ENCODE measurements at places on chromosomes 4 and X.

- no peak for DNase-seq
Measured at GRCh38 chr4:16157609-16158503, 68.4 kb downstream of the TAPT1 start.

GRCh38 chr4:118281611-118282442, 71.0 kb downstream of the PRSS12 start:
- no peak for DNase-seq

DNA sequence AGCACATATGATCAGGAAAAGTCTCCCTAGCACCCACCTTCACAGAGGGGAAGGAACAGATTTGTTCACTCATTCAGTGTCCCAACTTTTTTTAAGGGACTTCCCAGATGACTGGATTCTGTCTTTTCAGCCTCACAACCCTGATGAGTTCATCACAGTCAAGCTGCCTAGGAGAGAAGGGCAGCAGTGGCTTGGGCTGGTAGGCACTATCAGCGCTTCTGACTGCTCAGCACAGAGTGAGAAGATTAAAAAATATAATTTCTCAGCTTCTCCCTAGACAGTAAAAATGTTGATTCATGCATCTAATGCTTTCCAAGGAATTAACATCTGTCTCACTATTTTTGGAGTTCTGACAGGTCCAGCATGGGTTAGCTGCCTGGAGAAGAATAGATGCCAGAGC, 328.2 kb downstream of the DTHD1 start:
- no peak for DNase-seq

GRCh38 chr4:185227713-185228278, 18.4 kb downstream of the SNX25 start:
- DNase-seq: no peak
